Fibroblast of skin of left biceps (primary cell): ENCODE measurements at places on chromosomes 7 and 10.

DNA sequence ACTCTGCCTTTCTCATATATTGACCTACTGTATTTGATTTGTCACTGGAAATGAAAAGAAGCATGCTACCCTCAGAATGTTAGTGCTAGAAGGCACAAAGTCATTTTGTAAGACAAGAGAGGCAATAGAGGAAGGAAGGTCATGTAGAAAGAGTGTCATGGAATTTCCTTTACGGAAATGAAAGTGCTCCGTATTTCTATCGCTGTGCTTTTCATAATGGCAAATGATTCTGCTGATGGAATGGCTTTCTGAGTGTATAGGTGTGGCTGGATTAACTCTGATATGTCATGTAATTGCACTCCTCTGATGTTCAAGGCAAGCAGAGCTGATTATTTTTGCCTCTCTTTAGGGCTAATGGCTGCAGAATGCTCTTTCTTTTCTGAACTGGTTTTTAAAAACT is 15.5 kb upstream of the STEAP4 start:
- DNase-seq: no peak

- peak; percentile 83 for DNase-seq
Measured at GRCh38 chr10:17228091-17229015, at the start of gene VIM. VIM (plus strand) TSS chr10:17228241; CDS start chr10:17229423, 1,182 bp downstream.

DNA sequence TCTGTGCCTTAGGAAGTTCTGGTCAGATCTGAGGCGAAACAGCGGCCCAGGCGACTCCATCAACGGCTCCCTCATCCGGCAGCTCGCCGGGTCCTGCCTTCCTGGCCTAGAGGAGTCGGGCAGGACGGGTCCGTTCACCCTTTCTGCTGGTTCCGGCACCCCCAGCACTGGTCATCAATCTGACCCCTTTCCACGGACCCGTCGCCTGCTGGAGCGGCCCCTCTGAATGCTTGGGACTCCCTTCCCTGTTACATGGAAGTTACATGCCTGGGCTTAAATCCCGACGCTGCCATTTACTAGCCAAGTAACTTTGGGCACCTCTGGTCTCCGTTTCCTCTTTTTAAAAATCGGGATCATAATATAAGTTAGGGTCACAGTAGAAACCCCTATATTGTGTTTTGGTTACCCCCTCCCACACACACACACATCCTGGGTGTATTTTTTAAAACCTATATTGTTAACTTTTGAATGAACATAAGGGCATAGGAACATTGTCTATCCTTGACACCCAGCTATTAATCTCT is 607 bp upstream of the GGCT start:
- no peak for DNase-seq

- no peak for DNase-seq
Measured at GRCh38 chr7:78326189-78326588, 527.6 kb downstream of the PHTF2 start.

GRCh38 chr7:15594461-15594860 is 32.6 kb upstream of the AGMO start:
- DNase-seq: no peak

DNA sequence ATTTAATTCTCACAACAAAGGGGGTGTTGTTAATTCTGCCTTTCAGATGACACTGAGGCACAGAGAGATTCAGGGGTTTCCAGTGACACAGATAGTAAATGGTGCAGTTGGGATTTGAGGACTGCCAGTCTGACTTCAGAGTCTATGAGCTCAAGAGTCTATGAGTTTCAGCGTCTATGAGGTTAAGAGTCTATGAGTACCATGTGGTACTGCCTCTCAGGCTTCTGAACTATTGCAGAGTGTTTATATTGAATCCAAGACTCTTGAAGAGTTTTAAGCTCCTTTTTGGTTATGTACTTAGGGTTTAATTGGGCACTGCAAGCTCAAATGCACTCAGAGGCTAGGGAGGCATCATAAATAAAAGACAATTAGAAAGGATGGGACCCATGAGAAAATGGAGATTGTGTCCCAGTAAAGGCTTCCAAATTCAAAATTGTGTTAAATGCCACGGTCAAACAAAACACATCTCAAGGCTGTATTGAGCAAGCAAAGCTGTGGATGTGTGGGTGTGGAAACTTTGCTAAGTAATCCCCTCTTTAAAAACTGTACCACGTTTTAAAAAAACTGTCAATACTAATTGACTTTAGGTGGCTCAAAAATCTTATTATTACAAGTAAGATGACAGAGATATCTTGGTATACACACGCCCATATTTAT is 123.9 kb upstream of the FAM171A1 start:
- DNase-seq: no peak

DNA sequence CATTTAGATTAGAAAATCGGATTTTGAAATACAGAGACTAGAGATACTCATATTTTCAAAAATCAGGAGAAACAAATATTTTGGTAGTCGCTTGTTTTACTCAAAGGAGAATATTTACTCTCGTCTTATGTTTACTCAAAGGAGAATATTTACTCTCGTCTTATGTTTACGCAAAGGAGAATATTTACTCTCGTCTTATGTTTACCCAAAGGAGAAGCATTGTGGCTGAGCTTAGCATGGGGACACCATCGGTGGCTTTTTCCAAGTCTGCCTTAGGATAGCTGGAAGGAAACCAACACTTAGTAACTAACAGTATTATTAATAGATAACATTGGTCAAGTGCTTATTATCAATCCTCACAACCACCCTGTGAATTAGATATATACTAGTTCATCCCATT is 71.8 kb downstream of the SNX10 start:
- DNase-seq: no peak

DNA sequence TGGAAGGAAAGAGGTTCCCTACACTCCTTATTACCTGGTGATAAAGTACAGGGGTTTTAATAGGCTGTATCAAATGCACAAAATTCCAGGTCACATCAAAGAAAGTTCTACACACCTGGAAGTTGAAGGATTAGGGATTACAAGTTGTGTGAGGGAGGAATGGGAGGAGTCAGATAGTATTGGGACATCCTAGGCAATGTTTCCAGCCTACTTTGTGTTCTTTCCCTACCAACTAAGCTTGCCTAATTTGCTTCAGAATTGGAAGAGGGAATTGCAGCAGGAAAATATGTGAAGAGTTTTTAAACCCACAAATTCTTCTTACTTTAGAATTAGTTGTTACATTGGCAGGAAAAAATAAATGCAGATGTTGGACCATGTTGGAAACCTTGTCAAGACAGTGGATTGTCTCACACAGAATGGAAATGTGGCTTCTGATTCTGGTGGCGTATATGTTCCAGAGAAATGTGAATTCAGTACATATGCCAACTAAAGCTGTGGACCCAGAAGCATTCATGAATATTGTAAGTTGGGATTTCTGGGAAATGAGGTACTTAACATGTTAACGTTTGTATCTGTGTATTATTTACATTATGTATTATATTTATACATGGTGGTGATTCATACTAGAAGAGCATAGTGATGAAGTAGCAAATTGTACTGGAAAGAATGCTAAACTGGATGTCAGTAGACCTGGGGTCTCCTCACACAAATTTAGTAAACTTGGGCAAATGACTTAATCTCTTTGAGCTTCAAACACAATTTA is at the start of gene LIPM:
LIPM (plus strand) TSS at position 208 of the 763 bp plus-strand sequence; CDS start at position 375, 167 bp downstream.
- no peak for DNase-seq

DNA sequence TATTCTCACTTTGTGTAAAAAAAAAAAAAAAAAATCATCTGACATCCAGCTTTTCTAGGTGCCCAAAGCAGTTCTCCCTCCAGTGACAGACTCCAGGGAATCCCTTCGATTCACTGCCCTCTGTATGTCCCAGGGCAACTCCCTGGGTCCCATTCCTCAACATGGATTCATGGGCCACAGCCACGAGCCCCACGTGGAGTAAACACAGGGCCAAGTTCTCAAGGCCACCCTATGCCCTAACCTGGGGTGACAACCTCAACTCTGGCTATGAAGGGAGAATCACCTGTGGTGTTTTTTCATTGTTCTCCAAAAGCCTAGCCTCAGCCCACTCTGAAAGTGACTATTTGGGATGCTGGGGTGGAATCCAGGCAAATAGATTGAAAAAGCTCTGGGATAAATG is 3.4 kb downstream of the BNIP3 start:
- DNase-seq: no peak

DNA sequence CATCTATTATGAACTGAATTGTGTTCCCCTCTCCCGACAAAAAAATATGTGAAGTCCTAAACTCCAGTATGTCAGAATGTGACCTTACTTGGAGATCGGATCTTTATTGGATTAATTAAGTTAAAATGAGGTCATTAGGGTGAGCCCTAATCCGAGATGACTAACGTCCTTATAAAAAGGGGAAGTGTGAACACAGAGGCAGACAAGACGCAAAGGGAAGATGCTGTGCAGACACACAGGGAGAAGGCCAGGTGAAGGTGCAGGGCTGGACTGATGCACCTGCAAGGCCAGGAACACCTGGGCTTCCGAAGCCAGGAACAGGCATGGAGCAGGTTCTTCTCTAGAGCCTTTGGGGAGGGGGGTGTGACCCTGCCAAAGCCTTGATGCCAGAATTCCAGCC is 187.8 kb downstream of the PARD3 start:
- DNase-seq: no peak

DNA sequence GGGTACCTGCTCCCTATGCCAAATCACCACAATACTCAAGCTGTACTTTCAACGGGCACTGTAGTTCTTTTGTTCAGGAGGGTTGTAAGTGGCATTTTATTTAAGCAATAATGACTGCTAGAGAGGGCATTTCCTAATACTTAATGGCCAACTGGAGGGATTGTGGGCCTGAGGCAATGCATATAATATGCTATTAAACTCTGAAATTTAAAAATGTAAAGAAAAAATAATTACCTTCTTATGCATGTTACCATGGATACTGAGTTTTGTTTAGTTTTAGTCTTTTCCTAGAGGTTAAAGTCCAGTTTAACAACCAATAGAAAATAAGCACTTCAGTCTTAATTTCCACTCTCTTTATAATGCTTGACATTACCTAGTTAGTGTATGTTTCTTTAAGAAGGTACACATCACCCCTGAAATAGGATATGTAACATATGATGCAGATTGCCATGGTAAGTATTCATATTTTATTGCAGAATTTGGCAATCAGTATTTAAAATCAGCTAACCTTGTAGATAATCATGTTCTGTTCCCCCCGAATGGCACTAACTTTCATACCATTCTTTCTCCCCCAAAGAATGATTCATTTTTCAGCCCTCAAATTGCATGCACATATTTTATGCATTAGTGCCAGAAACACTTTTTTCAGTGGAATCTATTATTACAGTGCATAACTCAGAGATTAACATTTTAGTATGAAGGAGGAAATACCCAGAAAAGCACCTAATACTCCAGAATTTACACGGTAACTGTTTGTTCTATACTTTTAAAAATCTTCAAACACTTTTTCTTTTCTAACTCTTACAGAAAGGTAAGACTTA is 90.3 kb upstream of the ZNF438 start:
- DNase-seq: peak; percentile 78

GRCh38 chr10:104199567-104199966 is 32.6 kb downstream of the CFAP43 start:
- DNase-seq: no peak

GRCh38 chr10:66805612-66806011 is 120.2 kb upstream of the LRRTM3 start:
- DNase-seq: no peak

GRCh38 chr7:158053183-158053915 is 534.3 kb downstream of the PTPRN2 start:
- no peak for DNase-seq

GRCh38 chr10:77179015-77179695 is 458.5 kb downstream of the KCNMA1 start:
- peak; percentile 87 for DNase-seq

DNA sequence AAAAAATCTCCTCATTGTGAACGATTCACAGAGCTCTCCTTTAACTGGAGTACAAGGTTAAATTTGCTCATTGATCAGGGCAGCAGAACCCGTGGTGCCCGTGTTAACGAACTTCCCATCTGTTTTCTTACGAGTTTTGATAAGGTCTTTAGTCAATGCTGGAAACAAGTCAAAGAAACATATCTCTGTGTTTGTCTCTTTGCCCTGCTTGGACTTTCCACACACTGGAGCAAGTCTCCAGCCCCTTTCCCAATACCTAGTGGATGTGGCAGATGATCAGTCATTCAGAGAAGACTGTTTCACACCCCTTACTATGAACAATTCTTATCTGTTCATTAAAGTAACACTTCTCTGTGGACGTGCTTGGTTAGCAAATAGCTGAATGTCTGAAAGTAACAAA is 121.3 kb downstream of the ARID5B start:
- DNase-seq: no peak
